ENCODE measurements at places on chromosomes 3 and 15.

- DNase-seq, result no peak
Measured at GRCh38 chr15:58257776-58258325, 119.7 kb downstream of the AQP9 start.

DNA sequence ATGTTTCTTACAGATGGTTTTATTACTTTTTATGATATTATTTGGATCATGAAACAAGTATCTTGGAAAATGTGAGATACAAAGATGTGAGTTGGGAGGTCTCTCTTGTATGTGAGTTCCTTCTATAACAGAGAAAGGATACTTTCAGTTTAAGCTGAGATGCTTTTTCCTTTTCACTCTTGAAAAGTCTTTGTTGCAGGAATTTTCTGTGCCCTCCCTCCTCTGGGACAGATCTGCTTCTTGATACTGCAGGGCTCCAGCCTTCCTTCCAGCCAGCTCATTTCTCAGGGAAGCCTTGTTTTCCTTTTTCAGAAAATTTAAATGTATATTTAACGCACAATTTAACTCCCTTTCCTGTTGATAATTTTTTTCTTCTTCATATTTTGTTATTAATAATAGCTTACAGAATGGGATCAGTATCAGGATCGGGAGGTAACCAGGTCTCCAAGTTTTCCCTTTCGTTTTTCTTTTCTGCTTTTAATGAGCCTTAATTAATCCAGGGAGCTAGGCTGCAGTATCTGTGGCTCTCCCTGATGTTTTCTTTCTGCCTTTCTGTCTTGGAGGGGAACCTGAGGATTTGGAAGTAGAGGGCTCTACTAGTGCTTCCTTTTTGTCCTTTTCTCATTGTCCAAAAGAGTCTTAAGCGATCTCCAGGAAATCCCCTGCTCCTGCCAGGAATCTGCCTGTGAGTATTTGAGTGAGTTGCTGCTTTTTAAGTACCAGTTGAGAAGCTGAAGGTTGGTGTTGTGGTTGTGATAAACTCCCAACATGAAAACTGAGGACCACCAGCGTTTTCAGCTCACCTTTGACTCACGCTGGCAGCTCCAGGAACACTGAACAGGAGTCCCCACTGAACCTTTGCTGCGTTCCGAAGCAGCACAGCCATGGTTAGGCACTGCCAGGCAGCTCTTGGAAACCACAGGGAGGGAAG lies 105.7 kb downstream of the IGF1R start:
- no peak for DNase-seq

DNA sequence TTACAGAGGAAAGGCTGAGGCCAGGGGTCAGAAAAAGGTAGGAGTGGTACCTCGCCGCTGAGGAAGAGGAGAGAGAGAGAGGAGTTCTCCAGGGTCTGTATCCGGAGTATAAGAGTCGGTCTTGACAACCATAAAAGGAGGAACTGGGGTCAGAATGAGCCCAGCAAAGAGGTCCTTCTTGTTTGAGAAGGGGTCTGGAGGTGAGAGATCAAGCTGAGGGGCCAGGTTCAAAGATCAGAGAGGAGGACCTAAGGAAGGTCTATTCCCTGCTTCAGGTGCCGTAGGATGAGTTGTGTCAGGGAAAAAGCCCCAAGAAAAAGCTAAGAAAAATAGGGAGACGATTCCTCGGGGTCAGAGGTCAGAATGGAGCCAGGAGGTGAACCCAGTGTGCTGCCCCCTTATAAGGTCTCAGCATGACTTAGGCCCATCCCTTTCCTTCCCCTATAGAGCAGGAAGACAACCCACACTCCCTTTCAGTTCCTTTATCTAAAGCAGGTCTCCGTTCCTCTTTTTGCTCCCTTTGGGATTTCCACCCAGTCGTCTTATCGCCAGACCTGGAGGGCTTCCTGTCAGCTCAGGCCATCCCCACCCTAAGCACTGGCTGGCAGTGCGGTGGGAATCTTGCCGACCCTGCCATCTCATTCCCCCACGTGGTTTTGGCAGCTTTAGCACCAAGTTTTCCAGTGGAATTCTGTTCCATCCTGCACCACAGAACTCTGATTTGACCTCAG lies 651 bp downstream of the MTMR14 start:
- no peak for DNase-seq

- DNase-seq, result no peak
Measured at GRCh38 chr15:55281517-55282228, 7.9 kb downstream of the RAB27A start.

- no peak for DNase-seq
Measured at GRCh38 chr3:73503781-73504180, 121.0 kb downstream of the PDZRN3 start.

DNA sequence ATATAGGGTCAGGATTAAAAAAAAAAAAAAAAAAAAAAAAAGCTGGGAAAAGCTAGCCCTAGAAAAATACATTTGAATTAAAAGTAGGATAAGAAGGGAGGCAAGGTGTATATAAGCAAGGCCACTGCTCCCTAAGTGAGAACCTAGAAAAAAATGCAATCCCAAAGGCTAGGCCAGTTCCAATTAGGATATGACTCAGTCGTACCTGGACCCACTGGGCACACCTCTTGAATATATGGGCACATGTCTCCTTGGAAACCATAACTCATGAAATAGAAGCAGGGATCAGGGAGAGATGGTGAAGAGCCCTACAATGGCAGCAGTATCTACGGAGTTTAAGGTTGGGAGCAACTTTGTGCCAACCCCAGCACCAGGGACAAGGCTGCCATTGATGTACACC lies 314.1 kb upstream of the IL12A start:
- DNase-seq, result no peak

GRCh38 chr3:133054586-133054985 lies 16.4 kb downstream of the TMEM108 start:
- DNase-seq, result no peak

- no peak for DNase-seq
Measured at GRCh38 chr3:5891711-5892110, 704.2 kb downstream of the EDEM1 start.

GRCh38 chr15:22949074-22949547 lies 31.1 kb downstream of the CYFIP1 start:
- no peak for DNase-seq

- DNase-seq, result no peak
Measured at GRCh38 chr3:191417457-191417729, 43.6 kb upstream of the PYDC2 start.

- DNase-seq, result no peak
Measured at GRCh38 chr3:42123824-42124658, 32.9 kb downstream of the TRAK1 start.

- no peak for DNase-seq
Measured at GRCh38 chr3:139608924-139609323, 68.8 kb downstream of the NMNAT3 start.

DNA sequence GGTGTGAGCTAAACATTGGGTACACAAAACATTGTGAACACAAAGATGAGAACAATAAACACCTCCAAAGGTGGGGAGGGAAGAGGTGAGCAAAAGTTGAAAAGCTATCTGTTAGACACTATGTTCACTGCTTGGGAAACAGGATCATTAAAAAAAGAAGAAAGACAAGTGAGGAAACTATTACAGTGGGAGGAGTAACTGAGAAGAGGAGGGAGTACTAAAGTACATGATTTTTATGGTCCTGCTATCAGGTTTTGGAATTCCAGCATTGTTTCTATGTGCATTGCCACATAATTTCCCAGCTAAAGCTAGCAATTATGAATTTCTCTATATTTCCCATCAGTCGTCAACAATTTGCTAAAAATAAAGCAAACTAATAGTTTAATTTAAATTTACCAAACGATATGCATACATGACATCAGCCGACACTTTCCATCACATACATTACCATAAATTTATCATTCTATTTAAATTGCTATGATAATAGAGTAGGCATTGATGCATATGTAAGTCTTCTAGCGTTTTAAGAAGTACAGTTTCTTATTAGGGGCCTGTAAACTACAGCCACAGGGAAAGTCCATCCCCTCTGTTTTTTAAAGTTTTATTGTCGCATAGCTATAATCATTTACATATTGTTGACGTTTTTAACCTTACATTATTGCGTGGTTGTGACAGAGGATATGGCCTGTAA lies 221.8 kb downstream of the CHL1 start:
- no peak for DNase-seq

DNA sequence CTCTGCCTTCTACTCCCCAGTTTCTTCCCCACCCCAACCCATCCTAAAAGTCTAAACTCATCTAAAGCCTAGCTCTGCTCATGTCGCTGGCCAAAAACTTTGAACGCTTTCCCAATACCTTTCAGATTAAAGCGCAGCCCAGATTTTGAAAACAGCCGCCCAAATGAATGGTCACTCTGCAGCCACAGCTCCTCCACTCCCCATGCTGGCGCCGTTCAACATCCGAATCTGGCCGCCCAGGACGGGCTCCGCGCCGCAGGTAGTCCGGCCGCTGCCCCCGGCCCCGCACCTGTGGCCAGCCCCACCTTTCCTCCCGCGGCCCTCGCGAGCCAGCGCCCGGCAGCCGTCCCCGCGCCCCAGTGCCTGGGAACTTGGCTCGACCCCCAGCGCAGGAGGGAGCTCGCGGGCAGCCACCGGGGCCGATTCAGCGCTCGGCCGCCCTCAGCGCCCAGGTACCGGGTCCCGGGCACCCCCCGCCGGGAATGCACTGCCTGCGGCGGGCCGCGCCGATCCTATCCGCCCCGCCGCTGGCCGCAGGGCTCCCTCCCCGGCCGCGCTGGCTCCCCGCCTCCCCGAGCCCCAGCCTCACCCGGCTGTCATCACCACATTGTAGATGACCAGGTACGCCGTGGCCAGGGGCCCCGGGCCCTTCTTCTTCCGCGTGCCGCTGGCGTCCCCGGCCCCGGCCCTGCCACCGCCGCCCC lies 417 bp downstream of the HACD2 start:
- DNase-seq, result no peak

DNA sequence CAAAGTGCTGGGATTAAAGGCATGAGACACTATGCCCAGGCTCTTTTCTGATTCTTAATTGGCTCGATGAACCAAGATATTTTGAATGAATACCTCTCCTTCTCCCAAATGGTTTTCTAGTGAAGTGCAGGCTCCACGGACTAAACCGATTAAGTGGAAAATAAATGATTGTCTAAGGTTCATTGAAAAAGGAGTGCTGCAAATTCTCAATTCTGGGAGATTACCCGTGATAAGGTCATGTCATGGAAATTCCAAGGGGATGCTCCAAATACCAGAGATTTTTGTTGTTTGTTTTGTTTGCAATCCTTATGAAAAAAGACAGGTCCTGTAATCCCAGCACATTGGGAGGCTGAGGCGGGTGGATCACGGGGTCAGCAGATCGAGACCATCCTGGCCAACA lies 406.9 kb upstream of the TBL1XR1 start:
- DNase-seq, result no peak

GRCh38 chr15:31297575-31298456 lies 28.8 kb upstream of the KLF13 start:
- no peak for DNase-seq

DNA sequence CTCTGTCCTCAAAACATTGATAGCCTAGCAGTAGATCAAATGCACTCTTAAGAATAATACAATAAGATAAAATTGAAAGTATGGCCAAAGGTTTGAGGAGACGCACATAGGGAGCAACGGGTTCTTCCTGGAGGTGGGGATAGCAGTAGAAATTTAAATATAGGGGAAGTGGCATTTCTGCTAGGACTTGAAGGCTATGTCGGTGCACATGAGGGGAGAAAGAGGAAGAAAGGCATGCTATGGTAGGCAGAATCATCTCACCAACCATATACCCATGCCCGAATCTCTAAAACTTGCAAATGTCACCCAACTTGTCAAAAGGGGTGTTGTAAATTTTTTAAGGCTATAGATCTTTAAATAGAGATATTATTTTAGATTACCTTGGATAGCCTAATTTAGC lies 735.1 kb upstream of the LMCD1 start:
- DNase-seq, result no peak

- DNase-seq, result no peak
Measured at GRCh38 chr3:152942366-152942765, 107.4 kb downstream of the P2RY1 start.

GRCh38 chr15:68205558-68205944 lies 419 bp upstream of the CALML4 start:
- no peak for DNase-seq

DNA sequence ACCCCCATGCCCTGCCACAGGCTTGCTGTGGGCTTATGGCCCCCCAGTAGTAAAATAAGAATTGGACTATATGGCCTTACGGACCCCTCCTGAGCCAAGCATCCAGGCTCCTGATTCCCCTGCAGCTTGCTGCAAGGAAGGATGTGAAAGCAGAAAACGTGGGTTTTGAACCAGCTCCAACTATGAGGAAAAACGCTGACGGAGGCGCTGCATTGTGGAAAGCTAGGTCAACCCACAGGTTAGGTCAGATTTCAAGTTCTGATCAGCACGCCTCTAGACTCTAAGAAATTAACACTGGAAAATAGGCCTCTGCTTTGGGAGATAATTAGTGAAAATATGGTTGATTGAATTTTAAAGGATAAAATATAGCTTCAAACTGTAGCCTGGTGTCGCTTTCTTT lies 195.4 kb upstream of the HES1 start:
- no peak for DNase-seq

- no peak for DNase-seq
Measured at GRCh38 chr3:30904996-30905395, 10.5 kb upstream of the GADL1 start.

DNA sequence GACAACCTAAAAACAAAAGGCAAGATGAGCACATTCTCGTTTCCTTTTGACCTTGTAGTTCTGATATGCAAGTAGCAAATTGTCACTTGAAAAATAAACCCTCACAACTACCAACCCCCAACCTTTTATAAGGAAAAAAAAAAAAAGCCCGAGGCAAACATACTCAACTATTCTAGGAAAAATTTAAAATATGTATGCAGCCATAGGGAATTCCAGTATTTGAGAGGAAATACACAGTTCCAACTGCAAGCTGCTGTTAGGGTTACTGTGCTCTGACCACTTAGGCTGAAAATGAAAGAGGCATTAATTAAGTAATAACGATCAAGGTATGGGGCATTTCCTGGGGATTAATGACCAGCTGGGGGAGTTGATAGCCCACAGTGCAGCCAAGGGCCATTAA lies 281.9 kb upstream of the DPH6 start:
- DNase-seq, result no peak

GRCh38 chr3:86629511-86629910 lies 361.4 kb downstream of the VGLL3 start:
- DNase-seq, result no peak

DNA sequence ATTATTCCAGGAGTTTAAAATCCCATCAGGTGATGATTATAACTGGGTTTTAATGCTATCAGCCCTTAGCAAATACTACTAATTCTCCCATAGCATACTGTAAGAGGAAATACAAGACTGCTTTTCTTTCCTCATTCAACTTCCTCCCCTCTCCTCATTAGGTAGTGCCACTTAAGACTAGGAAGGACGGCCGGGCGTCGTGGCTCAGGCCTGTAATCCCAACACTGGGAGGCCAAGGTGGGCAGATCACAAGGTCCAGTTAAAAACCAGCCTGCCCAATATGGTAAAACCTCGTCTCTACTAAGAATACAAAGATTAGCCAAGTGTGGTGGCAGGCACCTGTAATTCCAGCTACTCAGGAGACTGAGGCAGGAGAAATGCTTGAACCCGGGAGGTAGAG lies 14.7 kb downstream of the NDUFAF1 start:
- no peak for DNase-seq

DNA sequence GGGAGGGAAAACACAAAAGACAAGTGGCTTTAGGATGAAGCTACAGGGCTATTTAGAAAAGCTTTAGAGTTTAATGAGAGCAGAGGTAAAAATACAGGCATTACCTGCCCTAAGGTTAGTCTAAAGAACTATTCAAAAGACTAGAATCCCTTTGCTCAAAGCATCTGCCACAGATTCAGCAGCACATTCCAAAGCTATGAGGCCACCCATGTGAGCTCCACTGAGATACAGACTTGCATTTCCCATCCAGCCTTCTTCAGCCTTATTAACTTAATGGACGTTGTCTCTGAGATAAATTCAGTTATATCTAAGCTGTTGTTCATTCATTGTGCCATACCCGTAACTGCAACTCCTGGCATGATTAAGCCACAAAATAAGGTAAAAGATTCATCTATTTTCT lies 25.4 kb downstream of the CXCR6 start:
- DNase-seq, result no peak
